GM04503 (cell line): ENCODE measurements at places on chromosomes 5 and 9.
A peak's percentile ranks its signal among the peaks of the same experiment; 100 is the strongest.

DNA sequence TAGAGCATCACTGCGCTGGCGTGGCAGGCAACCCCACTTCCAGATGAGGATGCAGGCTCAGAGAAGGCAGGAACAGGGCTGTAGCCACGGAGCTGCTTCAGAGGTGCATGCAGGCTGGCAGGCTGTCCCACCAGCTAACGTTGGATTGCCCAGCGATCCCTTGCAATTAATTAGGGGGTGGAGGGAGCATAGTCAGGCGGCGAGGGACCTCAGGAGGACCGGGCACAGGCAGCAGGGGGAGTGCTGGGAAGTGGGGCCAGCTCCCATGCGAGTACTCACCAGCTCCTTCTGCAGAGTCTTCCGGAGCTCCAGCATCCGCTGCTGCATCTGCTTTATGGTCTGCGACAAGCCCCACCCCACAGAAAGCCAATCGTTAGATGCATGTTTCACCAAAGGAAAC, 20.3 kb downstream of the ARPC5L start:
- no peak for DNase-seq

- no peak for DNase-seq
These were observed 8.3 kb downstream of the ATG10 start for GRCh38 chr5:81980160-81980559.

DNA sequence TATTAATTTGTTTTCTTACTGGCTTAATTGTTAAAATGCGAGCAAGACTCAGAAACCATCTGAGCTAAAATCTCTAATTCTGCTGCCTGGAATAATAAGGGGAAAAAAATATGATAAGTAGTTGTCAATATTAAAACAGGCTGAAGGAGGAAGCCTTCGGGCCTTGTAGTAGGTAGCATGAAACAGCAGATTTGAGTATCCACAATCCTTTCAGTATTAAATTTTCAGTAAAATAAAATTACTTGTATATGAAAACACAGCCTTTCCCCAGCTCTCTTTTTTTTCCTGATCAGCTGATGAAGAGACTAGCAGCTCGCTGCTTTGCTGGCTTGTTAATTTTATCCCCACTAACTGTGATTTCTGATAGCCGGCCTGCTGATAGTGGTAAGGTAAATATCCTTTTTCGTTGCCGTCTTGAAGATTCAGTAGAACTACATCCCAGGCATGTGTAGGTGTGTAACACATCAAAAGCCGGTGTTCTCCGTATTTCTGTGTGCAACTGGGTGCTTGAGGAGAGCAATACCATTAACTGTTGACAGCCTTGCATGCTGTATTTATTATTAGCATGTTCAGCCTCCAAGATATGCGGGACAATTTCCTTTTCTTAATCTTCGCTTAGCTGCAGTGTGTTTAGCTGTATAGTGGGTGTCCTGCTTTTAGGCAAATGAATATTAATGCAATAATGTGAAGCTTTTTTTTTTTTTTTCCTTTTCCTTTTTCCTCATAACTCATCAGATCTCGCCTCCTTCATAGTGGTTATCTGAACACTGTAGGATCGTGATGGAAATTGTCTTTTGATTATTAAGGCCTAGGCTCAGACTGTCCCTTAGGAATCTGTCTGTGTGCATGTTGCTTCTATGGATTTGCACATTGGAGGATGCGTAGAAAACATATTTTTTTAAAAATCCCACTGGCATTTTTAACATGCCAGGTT, 144.6 kb downstream of the SMARCA2 start:
- DNase-seq: peak; percentile 6

DNA sequence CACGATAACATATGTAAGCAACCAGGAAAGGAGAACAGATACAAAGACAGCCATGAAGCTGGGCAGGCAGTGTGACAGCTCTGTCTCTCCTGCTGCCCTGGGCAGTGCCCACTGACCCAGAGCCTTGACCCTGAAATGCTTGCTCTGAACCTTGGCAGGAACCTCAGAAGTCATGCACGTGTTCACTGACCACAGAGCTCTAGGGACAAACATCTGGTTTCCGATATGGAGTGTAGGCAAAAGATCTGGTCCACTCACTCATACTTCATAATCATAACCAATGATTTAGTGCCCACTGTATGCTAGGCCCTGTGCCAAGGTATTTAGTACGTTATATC, 102.6 kb downstream of the FSTL4 start:
- no peak for DNase-seq

DNA sequence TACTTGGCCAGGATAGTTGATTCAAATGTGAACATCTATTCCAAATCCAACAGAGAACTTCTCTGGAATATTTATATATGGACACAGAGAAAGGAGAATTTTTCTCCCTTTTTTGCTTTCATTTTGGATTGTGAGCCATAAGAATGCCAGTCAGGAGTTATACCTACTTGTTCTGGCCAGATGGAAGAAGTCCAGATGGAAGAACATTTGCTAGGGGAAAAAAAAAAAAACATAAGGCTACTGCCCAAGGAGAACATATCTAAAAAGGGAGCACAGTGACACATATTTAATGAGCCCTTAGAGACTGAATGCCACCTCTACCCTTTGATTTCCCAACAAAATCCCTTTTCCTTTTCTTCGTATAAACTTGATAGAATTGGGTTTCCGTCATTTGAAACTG, 61.7 kb upstream of the PPP2R2B start:
- no peak for DNase-seq

- DNase-seq: no peak
These were observed 40.7 kb downstream of the AHRR start for GRCh38 chr5:362189-362588.
